Omental fat pad (tissue), 4 donors: ENCODE measurements at places on chromosomes 16 and 17. TPM values are rescaled to one million over a fixed set of nuclear protein-coding genes. Genes with fewer than 3 reads are reported as not detected.

GRCh38 chr16:634996-635395, 1.1 kb downstream of the METTL26 start:
- DNase-seq: no peak

CMTM1 gene
- total RNA-seq: 0.93 TPM

DNA sequence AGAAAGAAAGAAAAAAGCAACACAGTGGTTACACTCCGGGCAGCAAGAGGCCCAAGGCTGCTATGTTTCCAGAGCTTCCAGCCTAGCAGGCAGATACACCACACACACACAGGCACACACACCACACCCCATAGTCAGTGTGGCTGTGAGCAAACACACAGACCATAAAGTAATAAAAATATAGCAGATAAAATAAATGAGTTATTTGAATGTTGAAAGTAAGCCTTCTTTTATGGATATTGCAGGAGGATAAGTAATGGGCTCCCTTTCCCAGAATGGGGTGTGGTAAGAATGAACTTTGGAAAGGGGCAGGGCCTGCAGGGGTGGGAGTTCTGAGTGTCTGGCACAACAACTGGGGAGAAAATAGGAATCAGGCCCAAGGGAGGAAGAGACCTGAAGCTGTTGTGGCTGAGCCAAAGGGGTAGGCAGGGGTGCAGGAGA, 4.8 kb upstream of the CDK5RAP3 start:
- no peak for DNase-seq

- DNase-seq: no peak
Measured at GRCh38 chr17:14428648-14429029, 127.8 kb downstream of the HS3ST3B1 start.

DNA sequence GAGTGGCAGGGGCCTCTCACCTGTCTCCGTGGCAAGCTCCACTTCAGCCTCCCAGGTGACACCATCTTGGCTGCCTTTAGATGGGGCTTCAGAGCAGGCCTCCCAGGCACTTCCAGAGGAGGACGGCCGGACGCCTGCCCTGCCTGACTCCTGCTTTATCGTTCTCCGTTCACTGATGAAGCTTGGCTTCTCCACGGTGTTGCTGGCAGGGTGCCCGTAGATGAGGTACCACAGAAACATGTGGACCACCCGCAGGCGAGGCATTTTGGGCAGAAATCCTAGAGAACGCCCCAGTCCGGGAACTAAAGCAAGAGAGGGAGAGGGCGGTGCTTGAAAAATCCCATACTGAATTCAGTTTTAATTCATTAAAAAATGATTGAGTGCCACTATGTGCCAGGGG, 54.5 kb downstream of the GTF3C1 start:
- DNase-seq: peak; percentile 62

- no peak for DNase-seq
Measured at GRCh38 chr17:47665655-47666054, 15.9 kb downstream of the KPNB1 start.

GRCh38 chr16:31129568-31130335, 5.8 kb downstream of the PRSS8 start:
- peak; percentile 65 for DNase-seq

SOX15 gene
- 0.56 TPM for total RNA-seq

- no peak for DNase-seq
Measured at GRCh38 chr17:63293323-63294075, 152.6 kb downstream of the CYB561 start.

GRCh38 chr17:17778308-17779014, 58.3 kb downstream of the SREBF1 start:
- DNase-seq: no peak

DNA sequence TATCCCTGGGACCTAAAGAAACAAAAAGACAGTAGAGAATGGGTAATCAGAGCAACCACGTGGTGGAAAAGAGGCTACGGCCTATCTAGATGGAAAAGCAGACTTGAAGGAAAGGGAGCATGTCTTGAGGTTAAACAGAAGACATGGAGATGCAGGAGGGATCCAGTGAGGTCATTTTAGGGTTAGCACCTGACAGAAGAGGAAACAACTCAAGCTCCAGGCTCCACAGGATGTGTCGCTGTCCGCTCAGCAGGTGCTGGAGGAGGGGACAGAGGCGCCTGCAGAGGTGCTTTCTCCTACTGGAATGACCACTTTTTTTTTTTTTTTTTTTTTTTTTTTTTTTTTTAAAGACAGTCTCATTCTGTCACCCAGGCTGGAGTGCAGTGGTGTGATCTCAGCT, 47.5 kb upstream of the CLEC3A start:
- no peak for DNase-seq
